ENCODE measurements at places on chromosomes 11 and 22.

- no peak for DNase-seq
These were observed 1.5 kb downstream of the MS4A8 start for GRCh38 chr11:60700689-60701468.

GRCh38 chr11:44899959-44900358 is 50.7 kb downstream of the TP53I11 start:
- no peak for DNase-seq

- DNase-seq, result no peak
These were observed 31.4 kb downstream of the NUMA1 start for GRCh38 chr11:72048766-72049460.

- DNase-seq, result no peak
These were observed 3.6 kb upstream of the MRGPRG start for GRCh38 chr11:3222003-3222855.

DNA sequence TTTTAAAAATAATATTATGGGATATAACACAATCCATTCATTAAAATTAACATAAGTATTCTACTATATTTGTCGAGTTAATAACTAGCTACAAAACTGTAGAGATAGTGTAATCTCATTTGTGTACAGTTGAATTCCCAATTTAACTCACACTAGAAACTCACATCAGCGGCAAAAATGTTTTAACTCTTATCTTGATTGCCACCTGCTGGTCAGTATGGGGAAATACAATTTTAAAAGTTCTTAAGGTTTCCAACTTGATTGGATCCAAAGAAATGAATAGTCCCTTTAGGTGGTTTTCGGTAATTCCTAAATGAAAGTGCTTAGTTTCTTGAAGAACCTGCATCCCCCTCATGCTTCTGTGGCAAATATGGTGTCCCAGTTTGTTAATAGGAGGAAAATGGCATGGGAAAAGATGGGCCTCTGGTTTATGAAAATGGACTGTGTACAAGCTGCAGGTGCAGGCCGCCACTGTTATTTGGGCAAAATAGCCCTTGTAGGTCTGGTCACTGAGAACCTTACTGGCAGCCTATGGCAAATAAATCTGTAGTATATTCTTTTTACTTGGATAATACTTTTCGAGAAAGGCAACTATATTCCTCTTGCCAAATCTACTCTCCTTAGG is 33.7 kb upstream of the SLC17A6 start:
- DNase-seq, result no peak

GRCh38 chr11:125494974-125495725 is 915 bp downstream of the FEZ1 start:
- no peak for DNase-seq

GRCh38 chr11:76443268-76443980 is 1.4 kb upstream of the EMSY start:
- DNase-seq, result no peak

- DNase-seq, result no peak
These were observed 35.0 kb downstream of the HIRA start for GRCh38 chr22:19396561-19396933.

Measured in stimulated activated CD4-positive, alpha-beta T cell treated with anti-CD3 and anti-CD28 coated beads, TNF-alpha, amount 100 ng/mL, for 4 hours (primary cell).